ENCODE measurements at places on chromosomes 5 and 9.

- DNase-seq = no peak
Measured at GRCh38 chr5:96247708-96248107, 185.3 kb downstream of the PCSK1 start.

DNA sequence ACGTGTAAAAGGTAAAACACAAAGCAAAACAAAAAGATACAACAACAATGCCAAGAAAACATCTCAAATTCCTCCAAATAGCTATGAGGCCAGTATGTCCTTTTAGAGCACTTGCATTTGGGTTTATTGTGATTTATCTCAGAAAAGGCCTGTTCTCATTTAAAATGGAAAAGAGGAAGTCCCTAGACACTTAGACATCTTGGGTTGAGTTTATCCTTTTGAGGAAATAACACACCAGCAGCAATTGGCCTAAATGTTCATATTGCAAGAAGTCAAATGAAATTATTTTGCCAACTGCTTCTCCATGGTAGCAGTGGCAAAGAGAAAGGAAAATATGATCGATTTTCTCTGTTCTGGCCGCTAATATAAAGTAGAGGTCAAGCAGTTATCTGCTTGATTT is 43.6 kb upstream of the TRMT10B start:
- DNase-seq = no peak

GRCh38 chr5:112002376-112002775 is 245.4 kb upstream of the NREP start:
- DNase-seq = no peak

- no peak for DNase-seq
Measured at GRCh38 chr9:107786561-107786960, 297.0 kb upstream of the KLF4 start.

DNA sequence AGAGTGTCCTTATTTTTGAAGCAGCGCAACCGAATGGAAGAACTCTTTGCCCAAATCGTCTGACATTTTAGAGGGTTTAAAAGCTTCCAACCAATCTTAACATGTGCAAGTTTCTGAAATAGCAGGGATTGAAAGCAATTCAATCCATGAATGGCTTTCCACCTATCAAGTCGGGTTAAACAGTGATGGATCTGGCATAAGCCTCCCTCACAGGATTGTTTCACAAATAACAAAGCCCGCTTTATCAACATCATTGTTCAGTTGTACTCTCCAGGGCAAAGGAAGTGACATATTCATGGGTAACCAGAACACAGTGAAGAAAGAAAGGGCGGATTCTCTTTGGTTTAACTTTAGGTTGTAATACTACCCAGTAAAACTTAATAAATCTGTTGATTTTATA is 497.3 kb downstream of the MTRR start:
- DNase-seq = no peak

DNA sequence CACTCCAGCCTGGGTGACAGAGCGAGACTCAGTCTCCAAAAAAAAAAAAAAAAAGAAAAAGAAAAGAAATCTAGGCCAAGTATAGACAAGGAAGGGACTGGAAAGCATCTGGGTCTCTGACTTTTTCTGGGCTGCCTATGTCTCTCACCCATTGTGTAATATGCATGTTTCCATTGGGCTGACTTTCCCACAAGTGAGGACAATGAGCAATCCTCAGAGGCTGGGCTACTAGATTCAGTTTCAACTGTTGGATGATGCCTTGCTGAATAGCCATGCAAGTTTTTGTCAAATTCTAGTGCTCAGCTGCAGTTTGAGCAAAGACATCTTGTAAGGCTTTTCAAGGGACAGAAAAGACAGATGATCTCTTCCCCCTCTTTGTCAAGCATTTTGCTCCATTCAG is 82.1 kb downstream of the PHAX start:
- DNase-seq = no peak

DNA sequence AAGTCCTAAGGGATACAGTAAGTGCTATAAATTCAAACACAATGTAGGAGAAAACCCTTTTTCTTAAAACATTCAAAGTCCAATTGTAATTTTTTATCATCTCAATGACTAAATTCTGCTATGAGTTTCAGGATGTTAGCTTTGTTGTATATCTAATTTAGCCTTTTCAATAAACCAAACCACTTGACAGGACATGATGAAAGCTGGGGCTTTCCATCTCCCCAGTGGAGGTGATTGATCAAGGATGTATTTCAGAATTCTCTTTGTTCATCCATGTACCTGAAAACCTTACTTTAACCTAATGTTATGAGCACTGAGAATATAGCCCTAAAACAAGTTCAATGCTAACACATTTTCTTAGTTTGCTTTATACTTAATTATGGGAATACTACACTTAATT is 639.0 kb upstream of the ITGA1 start:
- no peak for DNase-seq

DNA sequence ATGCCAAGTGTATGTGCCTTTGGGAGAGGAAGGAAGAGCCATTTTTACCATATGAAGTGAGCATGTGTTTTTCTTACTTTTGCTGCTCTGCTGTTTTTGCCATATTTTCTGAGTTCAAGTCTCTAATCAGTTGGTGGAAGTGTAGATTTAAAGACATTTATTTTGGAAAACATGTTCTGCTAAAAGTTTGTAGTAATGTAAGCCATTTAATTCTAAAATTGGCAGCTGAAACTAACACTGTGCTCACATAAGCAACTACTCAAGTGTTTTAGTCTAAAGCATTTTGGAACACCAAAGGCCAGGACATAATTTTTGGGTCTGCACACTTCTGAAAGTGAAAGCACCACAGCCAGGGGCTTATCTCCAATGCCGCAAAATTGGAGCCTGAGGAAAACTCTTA is 363.4 kb upstream of the ZNF608 start:
- DNase-seq = no peak

DNA sequence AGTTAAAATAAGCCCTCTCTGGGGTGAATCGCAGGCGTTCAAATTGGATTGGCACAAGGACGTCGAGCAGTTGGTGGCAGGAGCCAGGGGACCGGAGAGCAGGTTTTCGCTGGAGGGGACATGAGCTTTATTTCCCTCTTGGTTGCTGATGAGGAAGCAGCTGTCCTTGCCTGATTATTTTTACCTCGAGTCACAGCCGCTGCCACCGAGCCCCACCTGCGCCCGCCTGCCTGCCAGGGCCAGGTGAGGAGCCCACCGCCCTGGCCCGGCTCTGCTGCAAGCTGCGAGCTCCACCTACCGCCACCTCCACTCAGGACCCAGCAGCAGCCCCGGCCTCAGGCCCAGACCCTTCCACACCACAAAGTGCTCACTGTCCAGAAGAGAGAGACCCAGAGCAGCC is 9.0 kb upstream of the ADGRD2 start:
- DNase-seq = no peak
